ENCODE measurements at places on chromosomes 7 and 10.

DNA sequence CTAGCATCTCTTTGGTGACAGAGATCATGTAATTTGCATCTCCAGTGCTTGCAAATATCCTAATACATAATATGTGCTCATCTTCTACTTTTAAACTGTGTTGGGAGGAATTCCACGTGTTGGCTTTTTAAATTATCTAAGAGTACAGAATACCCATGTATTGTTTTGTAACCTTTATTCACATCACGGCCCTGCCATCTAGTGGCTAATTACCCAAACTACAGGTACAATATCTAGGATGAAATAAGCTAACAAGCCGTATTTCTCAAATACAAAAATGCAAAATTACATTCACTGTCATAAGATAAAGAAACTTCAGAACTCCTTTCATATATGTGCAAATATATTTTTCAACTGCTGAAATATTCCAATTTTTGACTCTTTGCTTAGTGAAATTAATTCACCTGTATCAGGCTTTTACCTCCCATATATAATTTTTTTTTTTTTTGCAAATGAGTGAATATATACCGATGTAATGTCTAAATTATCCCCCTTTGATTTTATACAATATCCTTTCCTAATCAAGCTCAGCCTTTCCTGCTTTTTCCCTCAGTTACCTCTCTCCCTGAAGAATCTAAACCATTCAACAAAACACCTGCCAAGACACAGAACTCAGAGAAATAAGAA, 30.3 kb upstream of the LSM8 start:
- DNase-seq: peak; percentile 69

- peak; percentile 70 for DNase-seq
Measured at GRCh38 chr7:117472335-117472734, 7.5 kb upstream of the CFTR start.

DNA sequence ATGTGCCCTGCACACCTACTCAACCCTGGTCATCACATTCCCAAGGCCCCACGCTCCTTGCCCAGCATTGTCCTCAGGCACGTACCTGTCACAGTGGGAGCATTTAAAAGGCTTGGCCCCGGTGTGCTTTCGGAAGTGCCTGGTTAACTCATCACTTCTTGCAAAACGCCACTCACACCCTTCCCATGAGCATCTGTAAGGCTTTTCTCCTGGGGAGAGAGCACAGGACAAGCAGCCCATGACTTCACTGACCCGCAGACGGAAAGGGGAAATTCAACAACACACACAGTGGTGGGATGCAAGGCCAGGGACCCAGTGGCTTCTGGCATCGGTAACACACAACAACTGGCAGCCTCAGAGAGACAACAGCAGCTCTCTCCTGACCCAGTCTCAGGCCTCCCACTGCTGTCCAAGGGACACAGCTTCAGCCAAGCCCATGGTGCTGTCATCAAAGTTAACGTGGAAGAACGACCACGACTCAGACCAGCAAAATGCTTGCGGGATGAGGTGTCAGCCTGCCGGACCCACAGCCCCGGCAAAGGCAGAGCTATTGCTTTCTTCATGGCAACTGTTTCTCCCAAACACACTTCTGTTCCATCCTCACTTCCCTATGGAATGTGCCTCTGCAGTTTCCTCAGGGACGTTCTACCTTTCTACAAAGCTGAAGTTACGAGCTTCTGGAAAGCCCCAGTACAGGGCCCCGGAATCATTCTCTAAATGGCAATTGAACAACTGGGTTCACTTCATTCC, 4.8 kb downstream of the KLF6 start:
- DNase-seq: peak; percentile 49

- peak; percentile 75 for DNase-seq
Measured at GRCh38 chr10:44974628-44975430, 3.8 kb downstream of the DEPP1 start.

GRCh38 chr7:141679014-141679413, 23.0 kb downstream of the DENND11 start:
- DNase-seq: no peak

DNA sequence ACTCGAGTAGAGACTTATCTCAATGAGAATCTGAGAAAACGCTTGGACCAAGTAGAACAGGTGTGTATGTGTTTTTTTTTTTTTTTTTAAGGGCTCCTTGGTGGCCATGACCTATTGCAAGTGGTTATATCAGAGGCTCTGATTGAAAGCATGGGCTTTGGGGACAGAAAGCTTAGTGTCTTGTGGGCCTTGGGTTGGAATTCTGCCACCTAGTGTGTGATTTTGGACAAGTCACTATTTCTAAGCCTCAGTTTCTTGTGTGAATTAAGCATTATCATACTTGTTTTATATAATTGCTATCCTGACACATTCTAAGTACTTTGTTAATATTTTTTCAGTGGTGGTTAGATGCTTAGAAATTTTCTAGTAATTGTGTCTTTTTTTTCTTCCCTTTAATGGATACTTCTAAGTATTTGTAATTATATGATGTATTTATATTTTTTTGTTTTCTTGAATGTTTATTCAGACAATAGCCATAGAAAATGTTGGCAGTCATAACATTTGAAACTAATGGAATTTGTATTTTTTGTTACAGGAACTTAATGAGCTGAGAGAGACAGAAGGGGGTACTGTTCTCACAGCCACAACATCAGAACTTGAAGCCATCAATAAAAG, 33.1 kb downstream of the SMC3 start:
- DNase-seq: peak; percentile 71

DNA sequence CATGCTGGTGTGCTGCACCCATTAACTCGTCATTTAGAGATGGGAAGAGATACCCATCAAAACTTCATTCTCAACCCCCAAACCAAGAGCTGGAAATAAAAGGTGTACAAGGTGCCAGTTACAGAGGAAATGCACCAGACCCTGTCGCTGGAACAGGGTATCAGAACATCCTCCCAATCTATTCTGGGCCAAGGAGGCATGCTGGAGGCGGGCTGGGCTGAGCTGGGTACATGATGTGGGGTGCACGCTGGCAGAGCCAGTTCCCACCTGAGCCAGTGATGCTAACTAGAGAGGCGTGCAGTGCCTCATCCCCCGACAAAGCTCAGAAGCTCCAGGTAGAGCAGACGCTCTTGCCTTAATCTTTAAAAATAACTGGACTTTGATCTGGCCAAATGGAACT, 70.1 kb downstream of the NPSR1 start:
- DNase-seq: no peak

Measured in suppressor macrophage (primary cell).